Fibroblast of gingiva (primary cell): ENCODE measurements at places on chromosomes 7 and 10.

GRCh38 chr7:80937336-80937735, 18.5 kb upstream of the SEMA3C start:
- no peak for DNase-seq

DNA sequence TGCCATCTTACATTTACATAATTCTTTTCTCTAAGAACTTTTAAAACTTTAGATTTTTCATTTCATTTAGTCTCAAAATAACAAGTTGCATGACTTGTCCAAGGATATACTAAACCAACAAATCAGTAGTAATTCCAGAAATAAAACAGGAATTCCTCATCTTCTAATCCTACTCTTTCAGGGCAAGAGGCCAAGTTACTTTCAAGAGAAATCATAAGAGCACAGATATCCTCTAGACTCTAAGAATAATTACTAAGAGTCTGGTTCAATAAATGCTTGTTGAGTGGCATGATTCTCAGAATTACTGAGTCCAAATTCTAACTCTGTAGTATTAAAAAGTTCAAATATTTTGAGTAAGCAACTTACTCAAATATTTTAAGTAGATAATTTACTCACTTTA, 12.9 kb downstream of the PDZD8 start:
- no peak for DNase-seq

GRCh38 chr7:32045228-32045627, 25.0 kb downstream of the PDE1C start:
- no peak for DNase-seq

GRCh38 chr7:143347950-143348349, 14.6 kb downstream of the FAM131B start:
- no peak for DNase-seq

DNA sequence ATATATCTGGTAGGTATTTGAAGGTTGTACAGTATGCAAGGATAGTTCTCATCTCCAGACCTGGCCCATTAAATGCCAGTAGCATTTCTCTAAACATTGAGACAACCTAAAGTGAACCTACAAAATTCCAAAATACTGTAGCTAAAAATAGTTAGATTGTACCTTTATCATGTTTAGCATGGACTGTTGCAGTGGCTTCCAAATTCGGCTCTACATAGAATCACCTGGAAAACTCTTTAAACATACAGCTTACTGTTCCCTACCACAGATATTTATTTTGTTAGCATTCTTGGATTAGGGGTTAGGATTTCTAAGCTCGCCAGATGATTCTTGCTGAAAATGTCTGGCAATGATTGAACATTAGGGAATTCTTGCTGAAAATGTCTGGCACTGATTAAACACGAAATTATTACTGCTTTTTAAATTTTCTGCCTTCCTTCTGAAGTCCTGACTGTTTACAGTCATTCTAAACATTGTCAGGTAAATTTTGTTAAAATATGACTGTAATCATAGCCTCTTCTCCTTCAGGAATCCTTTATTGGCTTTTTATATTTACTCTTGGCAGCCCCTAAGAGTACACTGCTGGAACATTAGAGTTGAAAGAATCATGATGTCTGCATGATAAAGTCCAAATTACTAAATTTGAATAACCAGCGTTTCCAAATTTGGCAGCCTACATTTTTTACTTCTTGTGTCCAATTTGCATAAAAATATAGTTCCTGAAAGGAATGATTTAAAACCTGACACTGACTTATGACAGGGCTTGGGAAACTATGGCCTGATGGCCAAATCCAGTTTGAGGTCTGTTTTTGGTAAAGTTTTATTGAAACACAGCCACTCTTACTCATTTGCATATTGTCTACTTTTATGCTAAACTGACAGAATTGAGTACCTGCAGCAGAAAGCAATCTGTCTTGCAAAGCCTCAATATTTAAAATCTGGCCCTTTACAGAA, 40.3 kb downstream of the SHOC2 start:
- DNase-seq, result peak; percentile 4

GRCh38 chr10:114932945-114933344, 5.0 kb upstream of the TRUB1 start:
- DNase-seq, result peak; percentile 57

GRCh38 chr10:100759331-100759730, 13.9 kb downstream of the PAX2 start:
- DNase-seq, result no peak

DNA sequence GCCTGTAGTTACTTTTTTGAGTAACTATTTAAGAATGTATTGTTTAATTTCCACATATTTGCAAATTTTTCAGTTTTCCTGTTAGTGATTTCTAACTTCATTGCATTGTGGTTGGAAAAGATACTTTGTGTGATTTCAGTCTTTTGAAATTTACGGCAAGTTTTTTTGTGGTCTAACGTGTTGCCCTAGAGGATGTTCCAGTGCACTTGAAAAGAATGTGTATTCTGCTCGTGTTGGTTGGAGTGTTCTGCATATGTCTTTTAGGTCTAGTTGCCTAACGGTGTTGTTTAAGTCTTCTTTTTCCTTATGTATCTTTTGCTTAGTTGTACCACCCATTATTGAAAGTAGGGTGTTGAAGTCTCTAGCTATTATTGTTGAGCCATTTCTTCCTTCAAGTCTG, 59.7 kb downstream of the LCOR start:
- no peak for DNase-seq

GRCh38 chr7:133070562-133070961, 11.3 kb downstream of the CHCHD3 start:
- no peak for DNase-seq

GRCh38 chr7:76358011-76358480, 745 bp downstream of the YWHAG start:
- no peak for DNase-seq

DNA sequence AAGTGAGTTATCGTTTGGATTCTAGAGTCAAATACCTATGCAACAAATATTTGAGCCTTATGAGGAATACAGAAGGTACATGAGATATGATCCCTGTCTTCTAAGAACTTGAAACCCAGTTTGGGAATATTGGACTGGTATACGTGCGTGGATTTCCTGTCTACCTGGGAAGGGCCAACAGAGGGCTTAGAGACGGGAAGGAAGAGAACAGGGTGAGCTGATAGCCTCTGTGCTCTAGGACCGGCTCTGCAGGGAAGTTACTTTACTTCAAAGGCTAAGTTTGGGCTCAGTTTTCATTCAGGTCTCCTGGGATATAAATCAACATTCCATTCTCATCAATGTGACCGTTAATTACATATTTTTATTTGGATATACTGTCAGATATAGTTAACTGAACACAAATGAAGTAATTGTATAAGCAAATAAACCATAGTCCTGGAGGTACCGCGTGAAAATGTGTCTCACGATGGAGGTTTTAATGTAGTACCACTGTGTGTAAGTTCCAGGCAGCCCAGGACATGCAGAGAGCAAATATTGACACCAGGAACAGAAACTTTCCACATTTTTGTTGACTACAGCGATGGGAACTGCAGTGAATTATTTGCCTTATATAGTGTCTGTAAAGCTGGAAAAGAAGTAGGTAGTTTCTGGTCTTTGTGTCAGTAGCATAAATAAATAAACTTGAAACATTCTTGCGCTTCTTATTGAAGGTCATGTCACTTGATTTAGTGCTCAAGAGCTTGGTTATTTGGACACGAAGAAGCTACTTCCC, 8.6 kb downstream of the CHST12 start:
- no peak for DNase-seq

DNA sequence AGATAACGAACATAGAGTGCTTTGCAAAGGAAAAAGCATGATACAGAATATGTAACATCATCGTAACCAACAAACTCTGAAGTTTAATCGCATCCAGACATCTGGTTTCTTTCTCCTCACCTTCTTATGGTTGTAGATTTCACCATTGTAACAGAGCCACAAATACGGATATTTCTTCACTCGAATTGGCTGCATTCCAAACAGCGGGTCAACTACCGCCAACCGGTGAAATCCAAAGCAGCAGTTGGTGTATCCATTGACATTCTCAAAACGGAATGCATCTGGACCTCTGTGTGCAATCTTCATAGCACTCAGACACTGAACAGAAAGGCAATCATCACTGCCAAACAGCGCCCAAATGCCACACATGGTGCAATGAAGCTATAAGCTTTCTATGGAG, 3.4 kb downstream of the ASNS start:
- DNase-seq, result peak; percentile 21

DNA sequence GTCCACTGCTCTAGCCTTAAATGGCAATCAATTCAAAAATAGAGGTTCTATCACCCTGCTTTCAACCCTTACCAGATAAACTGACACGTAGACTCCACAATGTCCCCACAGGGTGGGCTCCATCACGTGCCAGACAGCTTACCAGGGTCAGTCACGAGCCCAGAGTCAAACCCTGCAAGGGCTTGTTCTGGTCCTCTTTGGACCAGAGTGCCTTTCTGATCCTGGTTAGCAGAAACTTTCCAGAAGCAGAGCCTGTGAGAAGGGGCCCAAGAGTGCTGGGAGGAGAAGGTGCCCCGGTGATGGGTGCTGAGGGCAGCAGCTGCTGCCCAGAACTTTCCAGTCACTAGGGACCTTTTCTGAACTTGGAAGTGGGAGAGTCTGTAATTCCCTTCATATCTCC, 354 bp upstream of the GIMAP5 start:
- no peak for DNase-seq

DNA sequence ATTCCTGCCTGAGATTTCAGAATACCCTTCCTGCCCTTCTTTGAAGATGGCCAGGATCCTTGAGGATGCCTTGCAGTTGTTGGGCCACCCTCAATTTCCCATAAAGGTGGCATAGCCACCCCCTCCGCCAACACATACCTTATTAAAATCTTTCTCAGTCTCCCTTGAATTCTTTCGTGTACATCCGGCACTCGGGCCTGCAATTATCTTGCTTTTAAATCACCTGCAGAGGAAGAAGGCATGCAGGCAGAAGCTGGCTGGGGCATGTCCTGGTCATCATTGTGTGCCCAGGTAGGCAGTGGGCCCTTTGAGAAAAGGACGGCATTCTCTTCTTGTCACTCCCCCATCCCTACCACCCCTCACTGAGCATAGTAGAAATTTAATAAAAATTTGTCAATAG, 189.5 kb upstream of the LYZL1 start:
- DNase-seq, result no peak

DNA sequence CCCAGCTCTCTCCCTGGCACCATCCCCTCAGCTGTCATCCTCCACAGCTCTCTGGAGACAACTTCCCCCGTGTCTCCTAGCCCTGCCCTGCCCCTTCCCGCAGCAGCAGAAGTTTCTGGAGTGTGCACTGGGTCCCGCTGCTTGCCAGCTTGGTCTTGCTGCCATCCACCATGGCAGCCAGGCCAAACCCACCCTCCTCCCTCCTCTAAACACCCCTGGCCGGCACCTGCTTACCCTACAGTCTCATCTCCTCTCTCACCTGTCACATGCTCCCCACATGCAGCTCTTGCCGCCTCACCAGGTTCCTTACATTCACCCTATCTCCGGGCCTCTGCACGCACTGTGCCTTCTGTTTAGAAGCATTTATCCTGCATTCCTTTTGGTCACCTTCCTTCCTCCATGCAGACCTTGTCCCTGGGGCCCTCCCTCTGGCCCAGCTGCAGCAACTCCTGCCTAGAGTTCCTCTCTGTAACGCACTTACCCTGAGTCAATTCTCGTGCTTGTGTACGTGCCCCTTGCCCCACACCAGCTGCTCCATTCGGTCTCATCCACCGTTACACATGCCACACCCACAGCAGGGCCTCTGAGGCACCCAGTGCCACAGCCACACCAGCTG, 93.9 kb upstream of the RET start:
- DNase-seq, result no peak

DNA sequence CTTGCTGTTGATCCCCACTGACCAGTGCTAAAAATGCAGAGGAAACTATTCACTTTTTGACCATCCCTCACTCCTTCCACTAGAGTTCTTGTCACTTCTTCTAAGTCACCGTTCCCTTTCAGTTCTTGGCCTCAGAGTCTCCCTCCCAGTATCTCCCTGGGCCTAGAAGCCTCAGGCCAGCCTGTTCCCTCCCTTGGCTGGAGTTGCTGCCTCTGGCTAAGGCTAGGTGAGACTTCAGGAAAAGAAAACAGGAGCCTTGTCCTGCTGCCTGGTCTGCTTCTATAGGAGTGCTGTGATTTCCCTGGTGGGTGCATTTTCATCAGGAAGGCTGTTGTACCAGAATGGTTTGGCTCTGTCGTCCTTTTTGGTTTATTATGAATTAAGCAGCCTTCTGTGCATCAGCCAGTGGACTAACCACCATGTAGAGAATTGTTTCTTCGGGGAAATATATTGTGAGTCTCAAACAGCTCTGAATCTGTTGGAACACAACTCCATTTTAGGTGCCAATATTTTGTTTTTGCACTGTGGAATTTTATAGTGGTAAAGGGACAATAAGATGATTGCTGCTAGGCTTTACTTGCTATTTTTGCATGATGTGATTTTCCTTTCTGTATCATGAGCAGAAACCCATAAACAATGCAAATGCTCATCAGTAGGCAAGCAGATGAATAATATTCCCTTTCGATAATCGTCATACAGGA, 233.4 kb upstream of the FZD1 start:
- DNase-seq, result no peak

DNA sequence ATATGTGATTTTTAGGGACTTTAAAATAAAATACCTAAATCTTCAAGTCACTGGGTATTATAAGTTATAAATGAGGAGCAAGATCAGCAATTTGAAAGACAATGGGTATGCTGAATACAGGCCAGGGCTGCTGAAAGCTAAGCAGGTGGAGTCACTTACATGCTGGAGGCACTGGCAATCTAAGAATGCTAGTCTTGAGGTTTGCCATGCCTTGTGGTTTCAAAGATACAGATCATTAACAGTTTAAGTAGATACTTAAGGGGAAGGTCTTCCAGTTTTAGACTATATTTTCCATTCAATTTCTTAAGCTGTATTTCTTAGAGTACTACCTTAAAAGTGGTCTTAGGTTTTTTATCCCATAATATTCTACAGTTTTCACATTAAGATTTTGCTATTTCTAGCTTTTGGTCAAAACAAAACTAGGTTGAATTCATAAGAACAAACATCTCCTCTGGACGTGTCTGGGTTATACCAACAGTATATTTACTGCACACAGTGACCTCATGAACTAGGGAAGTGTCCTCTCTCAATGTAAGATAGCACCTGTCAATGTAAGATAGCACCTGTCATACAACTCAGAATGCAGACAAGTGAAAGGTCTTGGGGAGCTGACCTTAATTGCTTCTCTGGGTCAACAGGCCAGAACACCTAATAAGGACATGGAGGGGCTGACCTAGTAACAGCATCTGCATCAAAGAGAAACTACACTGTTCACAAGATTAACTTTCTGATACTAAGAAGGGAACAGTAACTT, 2.0 kb downstream of the SRI start:
- no peak for DNase-seq

GRCh38 chr10:73905256-73906020, 5.5 kb upstream of the PLAU start:
- no peak for DNase-seq
